ENCODE measurements at places on chromosomes 5 and 9.

DNA sequence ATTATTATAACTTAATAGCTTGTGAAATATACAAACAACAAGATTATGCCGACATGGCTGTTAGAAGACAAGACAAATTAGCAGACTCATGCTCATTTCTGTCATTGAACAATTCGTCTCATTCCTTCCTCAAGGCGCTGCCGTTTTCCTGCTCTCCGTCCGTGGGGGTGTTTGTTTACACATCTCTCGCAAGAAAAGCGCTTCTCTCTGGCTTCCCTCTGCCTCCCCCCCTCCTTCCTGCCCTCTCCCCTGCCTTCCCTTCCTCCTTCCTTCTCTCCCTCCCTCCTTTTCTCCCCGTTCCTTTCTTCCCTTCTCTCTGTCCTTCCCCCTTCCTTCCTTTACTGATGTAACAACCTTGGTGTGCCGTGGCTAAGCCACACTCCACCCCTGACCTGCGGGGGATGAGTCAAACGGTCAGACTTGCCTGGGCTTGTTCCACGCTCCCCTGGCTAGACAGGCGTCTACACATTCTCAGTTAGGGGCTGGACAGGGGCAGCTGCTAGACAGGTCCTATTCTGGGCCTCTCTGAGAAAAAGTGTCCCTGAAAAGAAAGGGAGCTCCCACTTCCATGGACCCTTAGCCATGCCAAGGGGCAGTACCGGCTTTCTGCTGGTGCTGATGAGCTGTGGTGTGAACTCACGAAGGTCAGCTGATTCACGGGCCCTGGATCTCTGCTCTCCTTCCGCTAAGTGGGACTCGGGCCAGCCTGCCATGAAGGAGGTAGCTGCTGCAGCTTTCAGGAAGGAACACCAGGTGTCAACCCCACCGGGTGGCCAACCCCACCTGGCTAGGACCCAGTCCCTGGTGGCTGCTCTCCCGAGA lies 32.0 kb upstream of the SPTLC1 start:
- DNase-seq, result no peak

DNA sequence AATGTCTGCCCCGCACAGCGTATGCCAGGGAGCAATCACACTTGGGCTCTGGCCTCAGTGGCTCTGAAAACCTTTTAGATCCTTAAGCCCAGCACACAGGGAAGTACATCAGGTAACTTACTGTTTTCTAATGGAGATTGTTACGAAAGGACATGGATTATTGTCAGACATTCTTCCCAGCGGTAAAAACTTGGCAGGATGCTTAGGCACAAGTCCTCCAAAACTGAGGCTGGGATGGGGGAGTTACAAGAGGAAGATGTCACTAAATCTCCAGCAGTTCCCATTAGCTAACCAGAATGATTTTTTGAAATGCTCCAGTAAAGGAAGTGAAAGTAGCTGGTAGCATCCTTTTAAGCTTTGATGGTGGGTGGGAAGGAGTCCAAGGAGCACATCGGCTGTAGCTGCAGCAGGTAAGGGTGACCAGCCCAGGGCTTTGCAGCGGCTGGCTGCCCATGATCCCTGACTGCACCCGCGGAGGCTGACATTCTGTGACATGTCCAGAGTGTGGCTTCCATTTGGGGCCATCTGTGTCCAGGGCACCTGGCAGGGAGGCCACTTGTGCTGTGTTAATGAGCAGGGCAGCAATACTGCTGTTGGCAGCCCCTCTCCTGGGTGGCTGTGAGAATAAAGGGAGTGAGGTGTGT lies 165.8 kb downstream of the GADD45G start:
- no peak for DNase-seq

- DNase-seq, result no peak
Measured at GRCh38 chr9:128116104-128117083, 11.1 kb downstream of the PTGES2 start.

DNA sequence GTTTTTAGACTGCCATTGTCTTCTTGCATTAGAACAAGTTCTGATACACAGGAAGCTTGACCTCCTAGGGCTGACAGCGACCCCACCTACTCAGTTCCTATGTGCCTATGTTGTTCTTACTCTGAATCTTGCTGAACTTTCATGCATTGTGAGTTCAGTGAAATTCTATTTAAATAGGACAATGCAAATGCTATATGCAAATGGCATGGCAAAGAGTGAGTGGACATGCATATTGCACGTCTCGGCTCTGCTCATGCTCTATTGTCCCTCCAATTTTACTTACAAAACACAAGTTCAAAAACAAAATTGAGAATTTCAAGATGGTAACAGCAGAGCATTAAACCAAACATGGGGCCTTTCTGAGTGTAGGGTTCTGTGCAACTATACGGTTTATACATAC lies 5.3 kb upstream of the DCP2 start:
- no peak for DNase-seq
